Glutamatergic neuron (in vitro differentiated cells): ENCODE measurements at places on chromosomes 6 and 20. TPM values are rescaled to one million over a fixed set of nuclear protein-coding genes. Genes with fewer than 3 reads are reported as not detected.

The ASIP gene
- not detected for total RNA-seq

- no peak overlapping the region for H3K4me3 ChIP-seq
- peaks cover under 1% of the 10 kb centered on the region for H3K4me1 ChIP-seq
- no peaks in the 10 kb centered on the region for H3K27me3 ChIP-seq
- DNase-seq: no peak
- H3K36me3 ChIP-seq: no peaks in the 10 kb centered on the region
- H3K27ac ChIP-seq: no peak overlapping the region
These were observed 14.6 kb downstream of the GMDS start for GRCh38 chr6:2230659-2231277.

DNA sequence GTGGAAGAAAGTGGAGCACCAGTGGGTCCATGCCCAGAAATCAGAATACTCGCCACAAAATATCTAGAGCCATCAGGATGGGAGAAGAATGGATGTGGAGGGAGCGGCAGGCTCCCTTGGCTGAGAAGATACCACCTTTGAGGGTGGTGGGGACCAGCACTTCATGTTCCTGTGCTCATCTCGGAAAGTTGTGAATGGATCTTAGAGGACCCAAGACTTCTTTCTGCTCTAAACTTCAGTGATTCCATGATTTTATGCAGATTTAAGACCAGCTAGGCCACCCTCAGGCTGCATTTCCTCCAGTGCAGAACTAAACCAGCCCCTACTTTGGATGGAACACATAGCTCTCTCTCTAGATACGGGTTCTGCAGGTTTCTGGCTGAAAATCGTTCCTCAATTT lies 416.5 kb downstream of the CDC5L start:
- H3K36me3 ChIP-seq: no peaks in the 10 kb centered on the region
- H3K27me3 ChIP-seq: no peaks in the 10 kb centered on the region
- H3K4me3 ChIP-seq: no peak overlapping the region
- no peak overlapping the region for H3K27ac ChIP-seq
- no peaks in the 10 kb centered on the region for H3K4me1 ChIP-seq
- DNase-seq: no peak

The LAMA2 gene
- total RNA-seq: 2.4 TPM

- peak overlapping the region; percentile 82 for H3K27ac ChIP-seq
- H3K27me3 ChIP-seq: peaks cover 4% of the 10 kb centered on the region
- peaks cover 41% of the 10 kb centered on the region for H3K4me1 ChIP-seq
These were observed 35.8 kb downstream of the RREB1 start for GRCh38 chr6:7143476-7143974.

The C6orf52 gene
- 4.1 TPM for total RNA-seq

The EMILIN3 gene
- total RNA-seq: not detected

- no peak overlapping the region for H3K27ac ChIP-seq
- DNase-seq: no peak
- no peaks in the 10 kb centered on the region for H3K27me3 ChIP-seq
- H3K4me1 ChIP-seq: no peaks in the 10 kb centered on the region
- no peak overlapping the region for H3K4me3 ChIP-seq
These were observed 203.9 kb upstream of the CST7 start for GRCh38 chr20:24745206-24745605.

DNA sequence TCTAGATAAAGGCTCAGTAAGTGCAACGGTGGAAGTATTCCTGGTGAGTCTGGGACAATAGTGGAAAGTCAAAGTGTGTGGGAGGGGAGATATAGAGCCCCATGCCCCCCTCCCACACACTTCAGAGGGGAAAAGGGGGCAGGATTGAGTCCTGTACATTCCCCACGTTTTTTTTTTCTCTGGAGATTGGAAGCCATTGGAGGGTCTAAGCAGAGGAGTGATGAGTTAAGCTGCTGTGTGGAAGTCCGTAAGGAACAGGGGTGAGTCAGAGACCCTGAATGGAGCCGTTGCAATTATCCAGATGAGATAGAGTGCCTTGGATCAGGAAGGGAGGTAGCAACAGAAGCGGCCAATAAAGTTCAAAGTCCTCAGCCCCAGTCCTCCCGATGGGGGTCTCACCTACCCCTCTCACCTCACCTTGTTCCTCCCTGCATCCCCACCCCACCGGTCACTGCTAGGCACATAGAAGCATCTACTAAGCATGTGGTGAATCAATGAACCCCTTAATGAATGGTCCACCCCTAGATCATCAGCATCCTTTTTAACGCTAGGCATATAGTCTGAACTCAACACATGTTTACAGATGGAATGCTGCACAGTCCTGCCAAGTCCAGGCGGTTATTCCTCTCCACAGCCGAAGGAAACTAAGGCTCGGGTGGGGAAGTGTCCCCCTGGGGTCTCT lies 662 bp upstream of the SLC9A8 start:
- peak overlapping the region; percentile 95 for H3K27ac ChIP-seq
- H3K27me3 ChIP-seq: peaks cover 7% of the 10 kb centered on the region
- H3K36me3 ChIP-seq: peaks cover 8% of the 10 kb centered on the region
- peaks cover 9% of the 10 kb centered on the region for H3K4me1 ChIP-seq
- no peak for DNase-seq

The CRIP3 gene
- 0.69 TPM for total RNA-seq

The TAGAP gene
- total RNA-seq: not detected

GRCh38 chr6:134457941-134458340 lies 140.0 kb upstream of the SGK1 start:
- H3K4me3 ChIP-seq: no peak overlapping the region
- DNase-seq: no peak
- no peaks in the 10 kb centered on the region for H3K36me3 ChIP-seq
- no peak overlapping the region for H3K27ac ChIP-seq
- no peaks in the 10 kb centered on the region for H3K27me3 ChIP-seq
- H3K4me1 ChIP-seq: peaks cover 5% of the 10 kb centered on the region
